SK-MEL-5 (cell line): ENCODE measurements at places on chromosomes 7 and 10. TPM values are rescaled to one million over a fixed set of nuclear protein-coding genes. Genes with fewer than 3 reads are reported as not detected.

Gene SUGCT
- 14.4 and 14.6 TPM in 2 replicates for total RNA-seq

Gene GPR85
- total RNA-seq, result 5.7 and 5.9 TPM in 2 replicates

Gene CHRM2
- total RNA-seq, result 0.05 TPM in 1 of 2 replicates, not detected in the other

Gene IGFBP1
- total RNA-seq, result not detected in 2 replicates

Gene CAPZA2
- total RNA-seq, result 240 and 252 TPM in 2 replicates

Gene ERLIN1
- total RNA-seq, result 11.3 and 14.3 TPM in 2 replicates

Gene TSPAN33
- total RNA-seq, result 39.3 and 43.6 TPM in 2 replicates

Gene SPAG6
- total RNA-seq, result not detected in 2 replicates

Gene PRSS37
- total RNA-seq, result 0.13 TPM in 1 of 2 replicates, not detected in the other

Gene AVL9
- total RNA-seq, result 59.8 and 101 TPM in 2 replicates

Gene CYP2E1
- total RNA-seq, result not detected in 2 replicates

Gene SPDYE6
- not detected in 2 replicates for total RNA-seq

Gene NEUROG3
- not detected in 2 replicates for total RNA-seq

Gene GALNT17
- total RNA-seq, result 0.03 TPM in 1 of 2 replicates, not detected in the other

Gene CYP17A1
- total RNA-seq, result not detected in 2 replicates

Gene SFRP4
- total RNA-seq, result not detected in 2 replicates

Gene SPDYE3
- 0.05 TPM in 1 of 2 replicates, not detected in the other for total RNA-seq

Gene CHAT
- not detected in 2 replicates for total RNA-seq

Gene DNAJB9
- total RNA-seq, result 65.9 and 77.8 TPM in 2 replicates

Gene DGKB
- 0.03 and 0.16 TPM in 2 replicates for total RNA-seq

Gene HOXA11
- 0.08 and 0.16 TPM in 2 replicates for total RNA-seq

Gene AP5Z1
- 80.4 and 85.1 TPM in 2 replicates for total RNA-seq

Gene CABCOCO1
- total RNA-seq, result 0.40 and 0.53 TPM in 2 replicates

Gene TACC2
- total RNA-seq, result 3.0 and 10.2 TPM in 2 replicates

Gene STK31
- 0.88 TPM in 1 of 2 replicates, not detected in the other for total RNA-seq

Gene DPP6
- total RNA-seq, result 0.87 and 1.2 TPM in 2 replicates

Gene PRXL2A
- total RNA-seq, result 113 and 122 TPM in 2 replicates

Gene CYP3A5
- total RNA-seq, result not detected in 2 replicates

Gene RPP30
- total RNA-seq, result 57.8 and 58.4 TPM in 2 replicates
